ENCODE measurements at places on chromosomes 1 and 21.

GRCh38 chr1:203792486-203792885 lies 2.9 kb upstream of the ZBED6 start:
- DNase-seq: no peak

DNA sequence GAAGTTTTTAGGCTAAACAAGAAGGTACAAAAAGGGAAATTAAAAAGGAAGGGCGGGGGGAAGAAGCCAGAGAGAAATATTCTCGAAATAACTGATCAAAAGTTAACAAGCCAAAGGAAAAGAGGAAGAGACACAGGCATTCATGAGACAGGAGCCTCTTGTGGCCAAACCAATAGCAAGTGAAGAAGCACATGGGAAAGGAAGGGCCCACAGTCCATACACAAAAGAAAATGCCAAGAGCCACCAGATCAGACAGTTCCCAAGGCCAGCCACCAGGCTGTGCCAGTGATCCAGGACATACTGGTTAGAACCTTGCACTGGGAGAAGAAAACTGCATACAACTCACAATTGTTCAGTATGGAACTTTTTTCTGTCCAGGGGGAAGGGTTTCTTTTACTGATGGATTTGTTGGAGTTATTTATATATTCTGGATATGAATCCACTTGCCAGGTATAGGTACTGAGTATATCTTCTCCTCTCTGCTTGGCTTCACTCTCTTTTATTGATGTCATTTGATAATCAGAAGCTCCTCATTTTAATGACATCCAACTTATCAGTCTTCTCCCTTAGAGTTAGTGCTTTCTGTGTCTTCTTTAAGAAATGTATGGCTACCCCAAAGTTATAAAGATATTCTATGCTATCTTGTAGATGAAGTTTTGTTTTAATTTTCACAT lies 76.8 kb downstream of the CD46 start:
- peak; percentile 60 for DNase-seq

DNA sequence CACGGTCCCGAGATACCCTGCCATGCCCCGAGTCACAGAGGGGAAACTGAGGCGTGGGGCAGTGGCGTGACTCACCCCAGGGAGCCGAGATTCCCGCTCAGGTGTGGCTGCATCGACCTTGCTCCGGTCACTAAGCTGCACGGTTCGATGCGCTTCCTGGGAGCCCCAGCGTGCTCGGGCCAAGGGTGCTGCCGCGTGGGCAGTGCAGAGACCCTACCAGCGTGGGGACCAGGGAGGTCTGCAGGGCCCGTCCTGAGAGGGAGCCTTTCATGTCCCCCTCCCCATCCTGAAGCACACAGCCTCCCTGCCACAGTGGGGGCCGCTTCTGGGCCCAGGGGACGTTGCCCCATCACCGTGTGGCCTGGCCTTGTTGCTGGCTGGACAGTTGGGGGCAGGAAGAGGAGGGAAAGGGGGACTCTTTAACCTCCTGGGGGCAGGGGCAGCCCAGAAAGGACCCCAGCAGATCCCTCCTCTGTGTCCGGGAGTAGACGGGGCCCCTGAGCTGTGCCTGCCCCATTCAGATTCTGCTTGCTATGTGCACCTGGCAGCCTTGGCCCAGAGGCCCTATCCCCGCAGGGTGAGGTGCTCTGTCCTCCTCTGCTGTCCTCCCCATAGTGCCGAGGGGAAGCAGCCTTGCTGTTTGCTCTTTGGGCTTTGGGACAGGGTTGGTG lies 52.3 kb downstream of the COL18A1 start:
- no peak for DNase-seq

- DNase-seq: no peak
Observed at GRCh38 chr1:56148326-56149193, 430.8 kb downstream of the PLPP3 start.

GRCh38 chr1:1079408-1080121 lies 5.5 kb upstream of the RNF223 start:
- DNase-seq: no peak

DNA sequence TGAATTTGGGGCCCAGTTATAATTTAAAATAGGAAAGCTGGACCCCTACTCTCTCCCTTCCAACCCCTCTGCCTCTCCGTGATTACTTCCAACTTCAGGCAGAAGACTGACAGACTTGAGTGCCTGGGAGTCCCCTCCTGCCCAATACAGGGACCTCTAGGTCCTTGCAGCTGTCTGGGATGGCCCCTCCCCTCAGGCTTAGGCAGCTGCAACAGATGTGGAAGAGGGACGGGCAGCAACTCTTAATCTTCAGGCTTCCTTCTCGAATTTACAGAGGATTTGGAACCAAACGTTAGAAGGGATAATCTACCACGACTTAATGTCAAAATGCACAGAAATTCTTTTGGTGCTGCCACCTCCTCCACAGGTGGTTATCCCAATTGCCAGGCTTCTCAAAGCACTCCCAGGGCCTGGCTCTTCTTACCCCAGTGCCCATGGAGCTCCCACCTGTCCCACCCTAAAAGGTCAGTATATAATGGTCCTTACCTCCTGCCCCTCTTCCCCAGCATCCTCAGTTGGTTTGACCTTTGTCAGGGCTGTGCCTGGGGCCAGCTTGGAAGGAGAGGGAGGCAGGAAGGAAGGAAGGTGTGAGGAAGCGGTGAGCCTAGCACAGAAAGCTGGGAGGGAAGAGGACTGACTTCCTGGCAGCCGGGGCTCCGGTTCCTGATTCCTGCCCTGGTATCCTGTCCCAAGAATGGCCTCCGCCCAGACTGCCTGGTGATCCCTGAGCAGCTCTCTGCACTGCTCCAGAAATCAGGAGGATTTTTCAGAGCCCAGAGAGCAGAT lies 2.8 kb downstream of the PEA15 start:
- DNase-seq: no peak

GRCh38 chr1:228150461-228151179 lies 890 bp downstream of the GJC2 start:
- no peak for DNase-seq

All from central memory CD4-positive, alpha-beta T cell (primary cell).